ENCODE measurements at places on chromosomes 7 and 10.
A peak's percentile ranks its signal among the peaks of the same experiment; 100 is the strongest.

- no peak for DNase-seq
Measured at GRCh38 chr7:134988161-134988560, 1.9 kb downstream of the AGBL3 start.

DNA sequence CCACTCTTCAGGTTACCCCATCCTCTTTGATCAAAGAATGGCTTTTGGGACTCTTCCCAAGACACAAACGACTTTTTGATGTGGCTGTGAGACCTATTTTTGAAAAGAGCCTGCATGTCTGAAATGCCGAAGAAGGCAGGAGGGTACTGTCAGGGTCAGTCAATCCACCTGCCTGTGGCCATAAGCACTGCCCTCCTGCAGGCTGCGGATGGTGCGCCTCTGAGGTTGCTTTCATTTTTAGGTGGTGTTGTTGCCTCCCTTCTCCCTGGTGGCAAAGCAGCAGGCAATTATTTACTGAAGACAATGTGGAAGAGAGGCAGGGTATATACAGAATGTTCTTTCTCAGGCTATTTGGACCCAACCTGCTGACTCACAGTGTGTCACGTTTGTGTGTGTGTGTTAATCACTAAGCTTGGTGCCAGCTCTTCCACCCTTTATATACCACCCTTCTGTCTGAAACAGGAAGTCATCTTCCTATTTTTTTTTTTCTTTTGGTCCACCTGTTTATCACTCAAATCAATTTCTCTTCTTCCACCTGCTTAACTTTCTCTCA lies 1421.2 kb upstream of the CELF2 start:
- no peak for DNase-seq

DNA sequence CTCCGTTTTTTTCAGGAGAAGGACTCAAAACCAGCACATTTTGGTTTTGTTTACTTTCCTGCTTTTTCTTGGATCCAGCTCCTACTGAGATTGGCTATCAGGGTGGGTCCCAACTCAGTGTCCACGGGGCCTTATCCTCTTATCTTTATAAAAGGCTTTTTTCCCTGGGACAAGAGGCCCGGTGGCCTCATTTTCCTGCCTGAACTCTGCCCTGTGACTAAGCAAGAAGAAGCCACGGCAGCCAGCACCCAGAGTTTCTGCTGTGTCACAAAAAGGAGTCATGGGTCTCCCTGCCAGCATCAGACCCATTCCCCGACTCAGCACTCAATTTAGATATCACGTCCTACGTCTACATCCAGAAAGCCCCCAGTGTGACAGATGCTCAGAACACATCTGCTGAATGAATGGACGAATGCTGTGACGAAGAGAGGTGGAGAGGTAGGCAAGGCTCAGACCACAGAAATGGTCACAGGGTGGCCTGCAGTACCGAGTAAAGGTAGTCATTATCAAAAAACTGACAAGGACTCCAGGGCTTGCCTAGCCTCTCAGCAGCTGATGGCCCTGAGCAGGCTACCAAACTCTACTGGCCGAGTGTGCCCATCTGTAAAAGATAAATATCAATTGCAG lies 16.7 kb downstream of the DLG5 start:
- DNase-seq: no peak

DNA sequence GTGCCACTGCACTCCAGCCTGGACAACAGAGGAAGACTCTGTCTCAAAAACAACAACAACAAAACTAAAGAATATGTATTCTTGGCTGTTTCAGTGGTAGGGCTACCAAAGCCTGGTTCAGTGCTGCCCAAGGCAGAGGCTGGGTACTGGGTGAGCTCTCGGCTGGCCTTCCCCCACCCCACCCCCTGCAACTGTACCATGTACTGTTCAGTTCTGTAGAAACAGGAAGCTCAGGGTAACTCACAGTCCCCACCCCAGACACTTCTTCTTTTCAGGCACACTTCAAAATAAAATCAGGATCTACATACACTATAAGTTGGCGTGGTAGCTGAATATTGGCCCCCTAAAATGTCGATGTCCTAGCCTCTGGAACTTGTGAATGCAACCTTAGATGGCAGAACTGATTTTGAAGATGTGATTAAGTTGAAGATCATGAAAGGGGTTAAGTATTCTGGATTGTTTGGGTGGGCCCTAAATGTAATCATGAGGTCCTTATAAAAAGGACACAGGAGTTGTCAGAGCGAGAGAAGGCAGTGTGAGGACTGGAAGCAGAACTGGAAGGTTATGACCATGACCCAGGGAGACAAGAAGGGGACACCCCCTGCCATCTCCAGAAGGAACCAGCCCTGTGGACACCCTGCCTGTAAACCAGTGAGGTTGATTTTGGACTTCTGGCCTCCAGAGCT lies 31.2 kb downstream of the TBXAS1 start:
- DNase-seq: peak; percentile 4

GRCh38 chr7:40298421-40298820 lies 163.6 kb downstream of the SUGCT start:
- DNase-seq: no peak

- DNase-seq: no peak
Measured at GRCh38 chr7:147904219-147904576, 686.4 kb upstream of the C7orf33 start.

DNA sequence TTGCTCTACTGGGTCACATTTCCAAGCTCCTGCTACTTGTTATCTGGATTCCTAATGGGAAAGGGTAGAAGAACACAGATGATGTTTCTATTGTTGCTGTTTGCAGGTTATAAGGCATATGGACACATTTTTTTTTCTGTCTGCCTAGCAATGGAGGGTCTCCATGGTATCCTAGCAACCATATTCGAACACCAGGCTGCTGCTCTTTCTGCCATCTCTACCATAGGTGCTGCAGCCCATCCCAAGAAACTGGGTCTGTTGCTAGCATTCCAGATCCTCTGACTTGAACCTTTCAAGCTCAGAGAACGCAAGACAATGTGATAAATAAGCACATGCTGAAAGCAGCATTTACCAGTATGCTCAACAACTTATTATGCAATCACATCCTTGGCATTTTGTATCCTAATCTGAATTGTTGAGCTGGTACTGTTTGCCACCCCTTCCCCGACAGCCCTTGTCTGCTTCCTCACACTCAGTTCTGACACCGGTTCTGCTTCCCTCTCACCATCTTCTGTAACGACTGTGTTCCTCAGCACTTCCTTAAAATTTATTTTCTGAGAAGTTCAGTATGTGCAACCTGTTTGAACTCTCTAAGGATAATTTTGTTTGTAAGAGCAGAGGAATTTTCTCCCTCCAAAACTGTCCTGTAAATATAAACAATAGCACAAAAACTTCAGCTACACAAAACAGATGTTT lies 6.2 kb downstream of the PRKG1 start:
- no peak for DNase-seq

DNA sequence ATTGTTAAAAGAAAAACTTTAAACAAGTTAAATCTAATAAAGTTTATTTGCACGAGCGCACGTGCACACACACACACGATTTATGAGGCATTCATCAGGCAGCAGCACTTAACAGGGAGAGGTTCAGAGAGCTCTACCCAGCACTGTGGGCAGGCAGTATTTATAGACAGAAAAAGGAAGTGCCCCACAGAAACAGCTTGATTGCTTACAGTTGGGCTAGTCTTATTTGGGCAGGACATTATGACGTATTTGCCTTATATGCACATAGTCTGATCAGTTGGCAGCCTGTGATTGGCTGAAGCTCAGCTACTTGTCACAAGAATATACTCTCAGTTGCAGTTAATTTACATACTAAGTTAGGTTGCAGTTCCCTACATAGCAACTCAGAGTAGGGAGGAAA lies 1.2 kb upstream of the SDHAF3 start:
- no peak for DNase-seq

DNA sequence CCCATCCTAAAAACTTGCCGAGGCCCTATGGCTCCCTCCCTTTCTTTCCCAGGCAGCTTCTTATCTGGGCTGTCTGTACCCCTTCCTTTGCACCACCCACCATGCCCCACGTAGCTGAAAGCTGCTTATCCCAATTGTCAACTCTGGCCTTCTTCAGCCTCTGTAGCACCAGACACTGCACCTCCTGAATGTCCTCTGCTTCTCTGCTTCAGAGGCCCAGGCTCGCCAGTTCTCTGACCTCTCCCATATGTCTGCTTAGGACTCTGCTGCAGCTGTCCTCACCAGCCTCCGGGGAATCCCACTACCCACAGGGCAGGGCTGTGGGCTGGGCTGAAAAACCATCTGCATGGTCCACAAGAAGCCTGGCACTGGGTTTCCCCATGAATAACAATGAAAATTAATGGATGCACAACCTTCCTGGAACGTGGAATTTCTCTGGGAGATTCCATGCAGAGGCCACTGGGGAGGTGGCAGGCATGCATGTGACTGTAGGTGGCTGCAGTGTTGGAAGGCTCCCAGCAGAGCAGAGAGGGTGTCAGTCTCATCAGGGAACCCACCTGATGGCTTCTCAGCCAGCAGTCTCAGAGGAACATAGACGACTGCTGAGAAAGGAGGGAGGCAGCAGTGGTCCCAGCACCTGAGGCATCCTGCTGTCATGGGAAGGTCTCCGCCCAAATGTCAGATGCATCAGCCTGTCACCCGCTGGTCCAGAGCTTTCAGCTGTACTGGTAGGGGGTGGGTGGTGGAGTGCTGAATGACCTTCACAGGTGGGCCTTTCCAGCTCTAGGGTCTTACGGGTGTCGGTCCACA lies 16.8 kb upstream of the SH2D4B start:
- DNase-seq: no peak

GRCh38 chr10:126500866-126501265 lies 112.6 kb upstream of the ADAM12 start:
- no peak for DNase-seq

DNA sequence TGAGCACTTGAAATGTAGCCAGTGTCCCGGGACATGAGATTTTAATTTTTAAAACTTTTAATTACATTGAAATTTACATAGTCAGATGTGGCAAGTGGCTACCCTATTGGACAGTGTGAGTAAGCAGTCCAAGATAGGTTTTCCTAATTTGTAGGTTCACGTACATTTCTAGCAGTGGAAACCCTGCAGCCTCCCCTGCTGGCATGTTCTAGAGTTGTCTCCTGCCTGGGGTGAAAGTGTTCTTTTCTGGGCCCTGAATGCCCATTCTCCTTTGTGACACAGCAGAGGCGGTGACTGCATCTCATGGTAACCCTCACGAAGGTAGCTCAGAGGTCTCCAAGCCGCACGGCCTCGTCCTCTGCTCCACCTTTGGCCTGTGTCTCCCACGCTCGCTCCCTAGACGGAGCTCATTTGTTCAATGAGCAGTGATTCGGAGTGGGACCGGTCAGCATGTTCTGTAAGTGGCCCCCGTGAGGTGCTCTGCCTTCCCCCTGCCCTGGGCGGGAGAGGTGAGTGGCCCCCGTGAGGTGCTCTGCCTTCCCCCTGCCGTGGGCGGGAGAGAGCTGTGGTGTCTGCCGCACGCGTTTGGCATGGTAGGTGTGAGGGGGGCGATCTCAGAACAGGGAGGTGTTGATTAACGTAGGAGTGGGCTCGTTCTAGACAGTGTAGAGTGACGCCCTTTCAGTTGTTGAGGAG lies 18.0 kb downstream of the WDR37 start:
- DNase-seq: no peak

DNA sequence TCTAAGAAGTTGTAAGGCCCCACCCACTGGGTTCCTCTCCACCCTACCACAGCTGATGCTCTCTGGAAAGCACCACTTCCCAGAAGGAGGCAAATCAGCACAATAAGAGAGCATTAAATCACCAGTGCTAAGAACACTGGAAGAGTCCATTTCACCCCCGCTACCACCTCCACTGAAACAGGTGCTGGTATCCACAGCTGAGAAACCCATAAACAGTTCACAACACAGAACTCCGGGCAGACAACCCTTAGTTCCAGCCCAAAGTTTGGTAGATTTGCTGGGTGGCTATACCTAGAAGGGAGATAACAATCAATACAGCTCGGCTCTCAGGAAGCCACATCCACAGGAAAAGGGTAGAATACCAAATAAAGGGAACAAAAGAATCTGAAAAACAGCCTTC lies 34.1 kb downstream of the ZNF680 start:
- DNase-seq: no peak

- DNase-seq: no peak
Measured at GRCh38 chr10:112461029-112461887, 14.2 kb downstream of the VTI1A start.

DNA sequence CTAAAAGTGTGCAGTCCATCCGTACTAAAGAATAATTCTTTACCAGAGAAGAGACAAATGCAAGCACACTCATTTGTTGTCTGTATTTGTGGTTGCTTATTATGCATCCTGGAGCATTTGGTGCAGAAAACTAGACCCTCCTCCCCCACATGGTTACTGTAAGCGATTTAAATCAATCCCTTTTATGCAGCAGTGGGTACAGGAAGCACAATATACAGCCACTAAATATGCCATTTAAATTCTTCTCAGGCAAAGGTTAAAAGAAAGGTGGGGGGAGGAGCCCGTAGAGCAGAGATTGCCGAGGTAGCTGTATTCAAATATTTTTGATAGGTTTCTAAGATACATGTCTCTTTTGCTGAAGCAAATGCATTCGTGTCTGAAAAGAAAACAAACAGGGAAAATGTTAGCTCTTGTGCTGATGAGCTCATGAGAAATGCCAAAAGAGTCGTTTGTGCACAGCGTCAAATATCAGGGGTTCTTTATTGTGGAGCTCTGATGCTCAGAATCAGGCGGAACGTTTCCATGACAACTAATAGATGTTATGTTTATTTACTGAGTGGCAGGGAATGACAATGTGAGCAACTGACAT lies 131.3 kb upstream of the NPVF start:
- DNase-seq: no peak

GRCh38 chr10:96507044-96507443 lies 6.7 kb downstream of the TLL2 start:
- no peak for DNase-seq

- no peak for DNase-seq
Measured at GRCh38 chr7:97215556-97215955, 98.1 kb downstream of the SDHAF3 start.

- no peak for DNase-seq
Measured at GRCh38 chr7:22445140-22445743, 54.7 kb downstream of the STEAP1B start.

- no peak for DNase-seq
Measured at GRCh38 chr7:117091721-117092120, 138.4 kb downstream of the ST7 start.

- no peak for DNase-seq
Measured at GRCh38 chr10:24505759-24506158, 217.9 kb downstream of the ARHGAP21 start.

- DNase-seq: no peak
Measured at GRCh38 chr7:110664803-110665202, 426.1 kb upstream of the LRRN3 start.

DNA sequence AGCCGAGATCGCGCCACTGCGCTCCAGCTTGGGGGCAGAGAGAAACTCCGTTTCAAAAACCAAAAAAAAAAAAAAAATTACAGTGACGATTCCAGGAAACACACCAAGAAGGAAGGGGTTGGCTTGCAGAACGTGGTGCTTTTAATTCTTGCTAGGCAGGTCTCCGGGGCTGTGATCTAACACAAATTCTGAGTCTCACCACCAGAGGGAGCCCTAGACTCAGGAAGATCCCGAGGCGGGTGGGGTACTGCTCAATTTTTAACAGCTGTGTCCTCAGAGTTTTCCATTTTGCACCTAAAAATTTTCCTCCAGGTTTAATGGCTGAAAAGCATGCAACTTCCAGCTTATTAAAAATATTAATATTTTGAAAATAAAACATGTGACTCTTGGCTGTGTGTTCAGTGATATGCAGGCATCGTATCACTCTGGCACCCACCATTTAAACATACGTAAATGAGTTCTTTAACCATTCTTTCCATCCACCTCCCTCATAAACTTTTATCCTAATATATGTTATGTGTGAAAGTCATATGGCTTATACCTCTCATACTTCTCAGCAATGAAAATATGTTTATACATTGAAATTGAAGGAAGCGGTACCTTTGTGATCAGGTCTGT lies 26.5 kb upstream of the NUB1 start:
- DNase-seq: peak; percentile 84

- DNase-seq: no peak
Measured at GRCh38 chr10:58829839-58830238, 317.2 kb downstream of the BICC1 start.

- DNase-seq: no peak
Measured at GRCh38 chr7:34107276-34107675, 201.9 kb downstream of the BMPER start.

All from CD4-positive, alpha-beta T cell treated with Interleukin-17A for 4 hours (primary cell).